SK-N-SH (cell line): ENCODE measurements at places on chromosomes 3 and 15. TPM values are rescaled to one million over a fixed set of nuclear protein-coding genes. Genes with fewer than 3 reads are reported as not detected.

Gene PRRT3
- 3.9 and 5.5 TPM in 2 replicates for polyA plus RNA-seq

DNA sequence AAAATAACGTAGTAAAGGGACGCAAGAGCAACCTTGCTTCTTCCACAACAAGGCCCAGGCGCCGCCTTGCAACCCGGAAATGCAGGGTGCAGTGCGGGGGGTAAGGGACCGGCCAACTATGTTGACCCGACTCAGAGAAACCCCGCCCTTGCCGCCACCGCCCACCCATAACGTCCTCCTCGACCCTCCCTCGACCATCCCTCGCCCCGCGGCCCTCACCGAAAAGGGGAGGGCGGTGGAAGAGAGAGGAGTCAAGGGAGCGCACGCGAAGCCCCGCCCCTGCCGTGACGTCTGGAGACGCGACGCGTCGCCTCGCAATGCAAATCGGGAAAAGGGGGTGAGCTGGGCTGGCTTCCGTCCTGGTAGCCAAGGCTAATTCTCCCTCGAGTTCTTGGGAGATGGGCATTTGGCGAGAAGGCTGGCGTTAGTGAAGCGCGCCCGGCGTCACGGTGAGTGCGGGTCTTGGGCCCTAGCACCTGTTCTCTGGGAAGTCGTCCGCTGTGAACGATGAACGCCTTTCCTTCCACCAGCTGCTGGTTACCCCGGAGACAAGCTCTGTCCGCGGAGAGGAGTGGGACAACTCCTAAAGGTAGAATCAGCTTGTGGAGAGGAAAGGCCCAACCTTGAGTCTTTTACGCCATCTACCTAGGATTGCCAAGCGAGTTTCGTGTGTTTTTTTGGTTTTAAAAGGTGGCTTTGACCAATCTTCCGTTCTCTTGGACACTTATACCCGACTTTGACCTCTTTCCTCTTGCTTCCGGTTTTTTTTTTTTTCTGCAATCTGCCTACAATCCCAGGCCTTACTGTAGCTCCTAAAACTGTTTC lies at the start of gene USP8:
USP8 (plus strand) TSS at position 340 of the 825 bp plus-strand sequence. CDS start 14,669 bp downstream, outside the sequence.
- no peaks in the 10 kb centered on the region for H3K36me3 ChIP-seq
- no peaks in the 10 kb centered on the region for H3K27me3 ChIP-seq
- H3K4me3 ChIP-seq: peak within 1 kb of the TSS; percentile 80
- H3K27ac ChIP-seq: peak within 1 kb of the TSS; percentile 86
- peak; percentile 94 for DNase-seq
- no peaks in the 10 kb centered on the region for H3K4me1 ChIP-seq

Gene SUCNR1
- polyA plus RNA-seq: 1.5 and 2.9 TPM in 2 replicates

- no peaks in the 10 kb centered on the region for H3K27me3 ChIP-seq
- no peaks in the 10 kb centered on the region for H3K36me3 ChIP-seq
- H3K4me1 ChIP-seq: peaks cover 38% of the 10 kb centered on the region; the same call in 1 of the 2 replicates
- peak overlapping the region; percentile 75 for H3K27ac ChIP-seq
Observed at GRCh38 chr3:106825962-106826605, 551.2 kb upstream of the CCDC54 start.

- no peak overlapping the region for H3K27ac ChIP-seq
- DNase-seq: no peak
- no peaks in the 10 kb centered on the region for H3K36me3 ChIP-seq
- H3K4me1 ChIP-seq: peaks cover 23% of the 10 kb centered on the region; the same call in 1 of the 2 replicates
Observed at GRCh38 chr15:75675579-75676404, 28.1 kb downstream of the SNX33 start.

DNA sequence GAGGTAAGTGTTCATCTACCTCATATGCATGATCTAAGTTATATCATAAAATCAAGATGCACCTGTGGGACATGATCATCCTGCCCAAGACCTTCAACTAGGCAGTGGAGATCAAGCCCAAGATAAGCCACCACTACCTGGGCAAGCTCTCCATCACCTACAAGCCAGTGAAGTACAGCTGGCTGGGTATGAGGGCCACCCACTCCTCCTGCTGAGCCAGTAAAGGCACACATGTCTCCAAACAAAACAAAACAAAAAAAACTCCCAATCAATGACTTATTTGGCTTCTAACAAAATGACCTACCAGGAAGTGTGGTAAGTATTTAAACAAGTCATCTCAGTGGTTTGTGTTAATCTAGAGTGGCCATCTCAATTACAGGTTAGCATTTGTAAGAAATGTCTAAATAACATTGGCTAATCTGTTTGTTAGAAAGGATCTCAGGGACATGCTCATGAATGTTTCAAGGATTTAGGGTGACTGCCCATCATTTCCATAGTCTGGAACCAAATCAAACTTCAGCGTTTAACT lies 3.1 kb downstream of the PAQR9 start:
- H3K4me1 ChIP-seq: peaks cover 6% of the 10 kb centered on the region; the same call in 1 of the 2 replicates
- H3K36me3 ChIP-seq: no peaks in the 10 kb centered on the region
- H3K27me3 ChIP-seq: no peaks in the 10 kb centered on the region
- H3K4me3 ChIP-seq: no peak overlapping the region
- H3K27ac ChIP-seq: no peak overlapping the region
- no peak for DNase-seq

DNA sequence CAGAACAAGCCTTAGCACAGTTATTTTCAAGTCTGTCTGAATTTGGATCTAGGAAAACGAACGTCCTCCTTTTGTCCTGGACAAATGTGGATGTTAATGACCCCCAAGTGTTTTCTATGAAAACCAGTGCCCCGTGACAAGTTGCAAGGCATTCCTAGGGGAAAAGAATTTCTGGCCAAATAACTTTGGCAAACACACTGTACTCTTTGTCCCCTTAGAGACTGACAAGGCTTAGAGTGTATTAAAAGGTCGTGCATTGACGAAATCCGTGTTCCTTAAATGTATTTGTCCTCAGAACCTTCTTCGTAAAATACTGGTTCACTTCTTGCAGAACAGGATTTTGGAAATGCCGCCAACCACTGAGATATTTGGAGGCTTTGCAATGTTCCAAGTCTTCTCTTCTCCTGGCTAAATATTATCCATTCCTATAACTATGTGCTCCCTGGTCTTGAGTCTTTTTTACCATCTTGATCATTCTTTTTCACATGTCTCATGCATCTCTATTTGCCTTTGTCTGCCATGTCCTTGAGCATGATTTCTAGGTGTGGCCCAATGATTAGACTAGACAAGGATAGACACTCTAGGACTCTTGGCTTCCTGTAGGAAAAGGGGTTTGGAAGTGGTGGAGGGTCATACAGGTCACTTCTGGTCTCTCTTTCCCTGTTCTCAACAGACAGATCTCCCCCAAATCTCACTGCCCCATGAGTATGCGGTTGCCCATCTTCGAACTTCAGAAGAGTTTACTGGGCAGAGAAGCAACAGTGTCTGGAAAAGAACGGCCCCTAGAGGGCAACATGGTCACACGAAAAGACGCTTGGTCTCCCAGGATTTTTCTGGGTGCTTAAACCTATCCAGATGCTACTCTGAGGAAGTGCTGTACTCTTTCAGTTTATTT lies 117.5 kb downstream of the EDEM1 start:
- H3K27ac ChIP-seq: no peak overlapping the region
- peak; percentile 37 for DNase-seq
- no peaks in the 10 kb centered on the region for H3K27me3 ChIP-seq

DNA sequence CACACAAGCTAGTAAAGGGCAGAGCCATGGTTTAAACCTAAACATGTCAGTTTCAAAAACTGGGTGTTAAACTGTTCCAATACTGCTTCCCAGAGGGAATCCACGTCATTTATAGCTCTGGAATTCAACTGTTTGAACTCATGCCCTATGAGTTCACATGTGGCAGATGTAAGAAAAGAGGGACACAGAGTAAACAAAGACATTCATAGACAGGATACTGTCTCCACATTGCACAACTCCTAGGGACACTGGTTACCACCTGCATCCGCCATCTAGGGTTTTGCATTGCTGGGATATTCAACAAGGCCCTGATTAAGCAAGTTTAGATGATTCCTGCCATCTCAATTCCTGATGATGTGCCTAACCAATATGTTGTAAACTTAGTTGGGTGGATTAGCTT lies 134.1 kb upstream of the COL8A1 start:
- H3K27me3 ChIP-seq: no peaks in the 10 kb centered on the region
- no peaks in the 10 kb centered on the region for H3K36me3 ChIP-seq
- H3K4me1 ChIP-seq: no peaks in the 10 kb centered on the region; the same call in 1 of the 2 replicates
- no peak overlapping the region for H3K27ac ChIP-seq
- no peak for DNase-seq

- H3K4me3 ChIP-seq: no peak overlapping the region
- H3K36me3 ChIP-seq: peaks cover 30% of the 10 kb centered on the region
- H3K4me1 ChIP-seq: peaks cover 19% of the 10 kb centered on the region
- H3K27me3 ChIP-seq: no peaks in the 10 kb centered on the region
Observed at GRCh38 chr3:170866499-170866898, 3.5 kb downstream of the RPL22L1 start.

DNA sequence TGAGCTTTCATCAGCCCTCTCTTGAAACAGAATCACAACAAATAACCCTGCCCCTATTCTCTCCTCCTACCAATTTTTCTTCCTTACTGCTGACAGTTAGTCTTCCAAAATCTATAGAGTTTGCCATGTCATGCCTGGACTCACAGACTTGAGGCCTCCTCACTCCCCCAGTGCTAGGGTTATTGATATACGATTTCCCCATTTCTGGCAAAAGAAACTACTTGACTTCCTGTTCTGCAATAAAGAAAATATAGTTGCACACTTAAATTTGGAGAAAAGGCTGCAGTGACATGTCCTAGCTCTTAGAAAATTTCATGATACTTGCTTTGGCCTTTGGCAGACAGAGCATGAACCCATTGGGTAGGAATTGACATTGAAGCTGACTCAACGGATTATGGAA lies 75.9 kb downstream of the CYP19A1 start:
- H3K27ac ChIP-seq: no peak overlapping the region
- DNase-seq: no peak
- no peak overlapping the region for H3K4me3 ChIP-seq
- H3K4me1 ChIP-seq: no peaks in the 10 kb centered on the region
- no peaks in the 10 kb centered on the region for H3K36me3 ChIP-seq

- H3K36me3 ChIP-seq: peaks cover 46% of the 10 kb centered on the region; the same call in 1 of the 2 replicates
- no peak overlapping the region for H3K4me3 ChIP-seq
- no peaks in the 10 kb centered on the region for H3K27me3 ChIP-seq
- no peaks in the 10 kb centered on the region; the same call in 1 of the 2 replicates for H3K4me1 ChIP-seq
- DNase-seq: no peak
Observed at GRCh38 chr15:65095011-65095746, 18.6 kb downstream of the KBTBD13 start.

DNA sequence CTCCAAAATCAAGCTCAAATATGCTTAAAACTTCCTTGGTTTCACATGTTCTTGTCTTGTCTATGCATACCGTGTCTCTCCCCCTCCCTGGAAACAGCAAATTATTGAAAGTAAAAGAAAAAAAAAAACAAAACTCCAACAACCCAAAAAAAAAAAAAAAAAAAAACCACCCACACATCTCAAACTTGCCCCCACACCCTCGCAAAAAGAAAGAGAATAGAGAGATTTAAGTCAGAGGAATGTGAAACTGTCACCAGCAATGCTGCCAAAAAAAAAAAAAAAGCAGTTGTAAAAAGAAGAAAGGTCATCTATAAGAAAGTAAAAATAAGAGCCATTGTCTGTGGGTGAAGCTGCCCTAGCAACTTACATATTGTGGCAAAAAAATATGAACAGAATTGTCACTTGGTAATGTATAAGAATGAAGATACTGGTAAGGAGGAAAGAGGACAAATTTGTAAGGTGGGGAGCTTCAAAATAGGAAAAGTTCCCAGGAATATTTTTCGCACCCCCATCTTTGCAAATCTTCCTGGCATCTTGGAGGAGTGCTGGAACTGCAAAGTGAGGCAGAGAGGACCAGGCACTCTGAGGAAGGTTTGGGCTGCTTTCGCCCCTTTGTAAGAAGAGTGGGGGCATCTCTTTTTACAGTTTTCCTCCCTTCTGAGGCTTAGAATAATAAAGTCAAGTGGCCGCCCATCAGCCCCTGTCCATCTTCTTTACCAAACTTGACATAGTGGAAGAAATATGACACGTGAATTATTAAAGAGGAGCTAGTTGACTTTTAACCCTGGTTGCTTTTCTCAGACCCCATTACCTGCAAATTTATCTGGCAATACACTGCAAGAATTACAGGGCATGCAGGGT lies 81.8 kb downstream of the NR2F2 start:
- no peaks in the 10 kb centered on the region for H3K36me3 ChIP-seq
- no peak overlapping the region for H3K27ac ChIP-seq
- DNase-seq: no peak
- H3K4me1 ChIP-seq: no peaks in the 10 kb centered on the region
- no peak overlapping the region for H3K4me3 ChIP-seq
- H3K27me3 ChIP-seq: peaks cover 67% of the 10 kb centered on the region

GRCh38 chr15:48331796-48332641 lies 790 bp downstream of the DUT start:
- peaks cover 7% of the 10 kb centered on the region; the same call in 1 of the 2 replicates for H3K4me1 ChIP-seq
- DNase-seq: peak; percentile 94
- H3K36me3 ChIP-seq: peaks cover 32% of the 10 kb centered on the region
- peak overlapping the region; percentile 86 for H3K27ac ChIP-seq
- no peaks in the 10 kb centered on the region for H3K27me3 ChIP-seq

Gene CCNB2
- polyA plus RNA-seq: 40.5 and 46.6 TPM in 2 replicates

DNA sequence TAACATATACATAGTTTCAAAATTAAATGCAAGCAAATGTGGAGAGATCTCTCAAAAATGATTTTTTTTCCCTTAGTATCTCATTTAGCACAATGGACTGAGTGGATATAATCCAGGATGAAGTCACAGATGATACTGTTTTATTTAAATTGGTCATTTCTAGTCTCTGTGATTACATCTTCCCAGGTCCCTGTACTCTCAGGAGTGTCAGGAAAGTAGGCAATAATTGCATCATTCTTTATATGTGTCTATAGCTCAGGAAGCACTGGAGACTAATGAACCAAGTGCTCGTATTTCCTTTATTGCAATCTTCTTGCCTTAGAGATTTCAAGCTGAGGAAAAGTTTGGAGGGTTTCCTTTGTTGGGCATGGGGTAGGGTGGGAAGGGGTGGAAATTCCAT lies 309.4 kb upstream of the THRB start:
- H3K36me3 ChIP-seq: no peaks in the 10 kb centered on the region
- H3K27ac ChIP-seq: no peak overlapping the region
- H3K27me3 ChIP-seq: no peaks in the 10 kb centered on the region
- no peaks in the 10 kb centered on the region; the same call in 1 of the 2 replicates for H3K4me1 ChIP-seq
- no peak for DNase-seq

Gene GP9
- polyA plus RNA-seq: not detected in 2 replicates

- no peak overlapping the region for H3K27ac ChIP-seq
- DNase-seq: no peak
- H3K4me1 ChIP-seq: no peaks in the 10 kb centered on the region
- H3K4me3 ChIP-seq: no peak overlapping the region
- no peaks in the 10 kb centered on the region for H3K36me3 ChIP-seq
- no peaks in the 10 kb centered on the region for H3K27me3 ChIP-seq
Observed at GRCh38 chr15:95410757-95411156, 919.7 kb upstream of the NR2F2 start.

DNA sequence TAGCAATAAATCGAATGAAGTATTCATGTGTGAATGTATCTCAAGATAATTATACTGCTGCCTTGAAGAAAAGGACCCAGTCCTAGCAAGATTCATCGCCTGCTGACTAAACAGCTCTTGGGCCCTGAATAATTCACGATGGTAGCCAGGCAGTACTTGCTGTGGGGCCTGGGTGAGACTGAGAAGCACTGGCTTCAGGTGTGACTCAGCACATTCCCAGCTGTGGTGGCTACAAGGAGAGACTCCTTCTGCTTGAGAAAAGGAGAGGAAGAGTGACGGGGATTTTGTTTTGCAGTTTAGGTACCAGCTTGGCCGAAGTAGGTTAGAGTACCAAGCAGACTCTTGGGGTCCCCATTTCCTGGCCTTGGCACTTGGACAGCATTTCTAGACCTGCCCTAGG lies 47.6 kb upstream of the CD200R1L start:
- no peak overlapping the region for H3K27ac ChIP-seq
- H3K4me1 ChIP-seq: no peaks in the 10 kb centered on the region
- DNase-seq: no peak
- H3K36me3 ChIP-seq: no peaks in the 10 kb centered on the region
- no peak overlapping the region for H3K4me3 ChIP-seq
- H3K27me3 ChIP-seq: no peaks in the 10 kb centered on the region
